Uterus (tissue), 4 donors: ENCODE measurements at places on chromosomes 6 and 20.

DNA sequence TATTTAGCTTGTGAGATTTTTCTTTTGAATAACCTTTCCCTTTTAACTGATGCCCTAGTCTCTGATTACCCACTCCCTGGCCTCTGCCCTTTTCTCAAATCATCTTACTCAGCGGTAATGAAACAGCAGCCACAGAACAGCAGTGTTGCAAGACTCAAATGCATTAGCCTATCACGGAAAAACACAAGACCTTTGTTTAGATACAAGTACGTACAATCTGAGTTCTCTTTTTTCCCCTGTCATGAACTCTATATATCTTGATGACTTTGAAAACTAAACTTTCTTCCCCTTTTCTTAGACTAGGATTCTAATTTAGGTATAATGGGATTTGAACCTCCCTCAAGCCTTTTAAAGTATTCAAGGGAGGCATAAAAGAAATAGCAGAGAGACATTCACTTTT is 1034.9 kb downstream of the EYS start:
- H3K27ac ChIP-seq: no peak overlapping the region
- H3K27me3 ChIP-seq: no peaks in the 10 kb centered on the region
- H3K36me3 ChIP-seq: no peaks in the 10 kb centered on the region
- no peak overlapping the region for H3K4me3 ChIP-seq

DNA sequence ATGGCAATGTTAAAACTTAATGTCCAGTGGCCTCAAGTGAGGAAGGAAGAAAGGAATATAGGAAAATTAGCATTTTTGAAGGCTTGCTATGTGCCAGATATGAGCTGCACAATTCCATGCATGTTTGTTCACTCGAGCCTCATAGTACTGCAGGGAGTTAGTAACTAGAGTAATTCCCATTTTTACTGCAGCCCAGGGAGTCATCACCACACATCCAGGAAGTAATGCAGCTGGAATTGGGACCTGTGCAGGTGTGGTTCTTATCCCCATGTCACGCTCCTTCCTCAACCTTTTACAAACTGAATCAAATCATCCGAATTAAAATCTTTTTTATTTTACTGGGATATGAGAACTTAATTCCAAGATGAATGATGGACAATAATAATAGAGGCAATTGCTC is 149.5 kb upstream of the MAFB start:
- H3K27ac ChIP-seq: no peak overlapping the region
- no peak for DNase-seq
- no peaks in the 10 kb centered on the region for H3K27me3 ChIP-seq
- no peaks in the 10 kb centered on the region for H3K36me3 ChIP-seq

DNA sequence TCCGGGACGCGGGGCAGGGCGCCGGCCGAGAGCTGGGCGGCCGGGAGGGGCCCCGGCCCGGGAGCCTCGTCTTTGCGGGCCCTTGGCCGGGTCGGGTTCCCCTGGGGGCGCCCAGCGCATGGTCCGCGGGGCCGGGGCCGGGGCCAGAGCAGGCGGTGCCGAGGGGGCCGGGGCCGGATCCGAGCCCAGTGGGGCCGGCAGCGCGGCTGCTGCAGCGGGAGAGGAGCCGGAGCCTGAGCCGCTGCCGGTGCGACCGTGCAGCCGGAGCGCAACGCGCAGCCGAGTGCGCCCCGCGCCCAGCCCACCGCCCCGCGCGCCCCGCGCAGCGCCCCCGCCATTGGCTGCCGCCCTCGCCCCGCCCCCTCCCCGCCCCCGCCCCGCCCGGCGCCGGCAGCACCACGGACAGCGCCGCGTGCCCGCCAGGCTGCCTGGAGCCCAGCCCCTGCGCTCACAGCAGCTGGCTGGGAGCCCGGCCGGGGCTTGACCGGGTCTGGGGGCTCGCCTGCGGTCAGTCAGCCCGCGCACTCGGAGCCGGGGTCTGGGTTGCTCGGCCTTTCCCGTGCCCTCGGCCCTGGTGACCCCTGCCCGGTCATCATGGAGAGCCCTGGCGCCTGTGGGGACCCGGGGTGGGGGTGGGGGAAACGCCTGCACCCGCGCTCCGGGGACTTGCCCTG is at the start of gene HRH3:
Gene HRH3 (minus strand): TSS at position 287 of the 674 bp plus-strand sequence. CDS start 308 bp downstream, outside the sequence.
- H3K4me3 ChIP-seq: no peak within 1 kb of the TSS
- H3K27ac ChIP-seq: no peak within 1 kb of the TSS
- no peaks in the 10 kb centered on the region for H3K4me1 ChIP-seq
- no peaks in the 10 kb centered on the region for H3K36me3 ChIP-seq
- peaks cover 8% of the 10 kb centered on the region for H3K27me3 ChIP-seq

- no peak for DNase-seq
- no peaks in the 10 kb centered on the region for H3K27me3 ChIP-seq
- no peak overlapping the region for H3K27ac ChIP-seq
- no peak overlapping the region for H3K4me3 ChIP-seq
- H3K4me1 ChIP-seq: no peaks in the 10 kb centered on the region
Observed at GRCh38 chr6:105272786-105273185, 93.0 kb upstream of the POPDC3 start.

DNA sequence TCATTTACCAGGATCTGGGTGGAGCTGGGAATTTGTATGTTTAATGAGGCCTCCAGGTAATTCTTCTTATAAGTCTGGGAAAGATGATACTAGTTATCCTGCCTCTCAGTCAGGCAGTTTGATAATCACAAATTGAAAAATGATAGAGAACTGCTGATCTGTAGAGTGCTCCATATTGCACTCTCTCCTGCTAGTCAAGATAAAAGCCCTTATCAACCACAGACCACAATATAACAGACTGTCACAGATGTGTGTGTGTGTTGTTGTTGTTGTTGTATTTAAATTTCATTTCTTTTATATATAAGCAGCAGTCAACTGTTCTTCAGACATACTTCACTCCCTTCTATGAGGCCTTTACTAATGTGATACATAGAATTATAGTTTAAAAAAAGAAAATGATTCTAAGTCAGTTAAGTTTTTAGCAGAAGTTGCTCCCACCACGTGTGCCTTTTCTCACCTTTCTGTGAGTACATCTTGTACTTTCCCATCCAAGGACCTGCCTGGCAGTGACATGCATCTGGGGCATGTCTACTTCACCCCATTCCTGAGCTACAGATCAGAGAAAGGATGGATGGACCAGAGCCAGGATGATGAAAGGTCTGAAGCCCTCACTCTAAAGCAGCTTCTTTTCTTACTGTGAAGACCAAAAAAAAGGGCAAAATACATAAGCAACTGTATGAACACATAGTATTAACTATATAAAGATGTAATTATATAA is 29.8 kb downstream of the TENT5A start:
- no peak for DNase-seq
- H3K36me3 ChIP-seq: no peaks in the 10 kb centered on the region
- H3K27ac ChIP-seq: no peak overlapping the region
- H3K4me3 ChIP-seq: no peak overlapping the region
- no peaks in the 10 kb centered on the region for H3K4me1 ChIP-seq
- H3K27me3 ChIP-seq: no peaks in the 10 kb centered on the region

GRCh38 chr6:41331401-41332150 is 3.8 kb upstream of the NCR2 start:
- no peaks in the 10 kb centered on the region for H3K27me3 ChIP-seq
- H3K4me3 ChIP-seq: no peak overlapping the region
- DNase-seq: no peak
- H3K27ac ChIP-seq: no peak overlapping the region
- no peaks in the 10 kb centered on the region for H3K36me3 ChIP-seq
